Hepatocyte (in vitro differentiated cells): ENCODE measurements at places on chromosomes 13 and 19. TPM values are rescaled to one million over a fixed set of nuclear protein-coding genes. Genes with fewer than 3 reads are reported as not detected.

SYT5 gene
- 0.86 and 0.98 TPM in 2 replicates for polyA plus RNA-seq

REEP6 gene
- 179 and 218 TPM in 2 replicates for polyA plus RNA-seq

KIR3DL3 gene
- polyA plus RNA-seq: not detected in 2 replicates

MZF1 gene
- 19.9 and 29.0 TPM in 2 replicates for polyA plus RNA-seq

PGLYRP1 gene
- polyA plus RNA-seq: not detected in 2 replicates

FUT6 gene
- 0.90 TPM in 1 of 2 replicates, not detected in the other for polyA plus RNA-seq

CCDC8 gene
- polyA plus RNA-seq: 46.8 and 55.9 TPM in 2 replicates

URAD gene
- polyA plus RNA-seq: 35.7 and 38.1 TPM in 2 replicates

SYNE4 gene
- polyA plus RNA-seq: 19.8 and 21.1 TPM in 2 replicates

GPR4 gene
- 0.10 TPM in 1 of 2 replicates, not detected in the other for polyA plus RNA-seq

ZNF304 gene
- 2.0 and 3.0 TPM in 2 replicates for polyA plus RNA-seq

RGCC gene
- 19.9 and 21.2 TPM in 2 replicates for polyA plus RNA-seq

MAST1 gene
- 0.22 and 0.54 TPM in 2 replicates for polyA plus RNA-seq

TEX101 gene
- not detected in 2 replicates for polyA plus RNA-seq

PVR gene
- polyA plus RNA-seq: 76.4 and 85.6 TPM in 2 replicates

ZSCAN22 gene
- 2.2 and 3.0 TPM in 2 replicates for polyA plus RNA-seq

CLEC17A gene
- polyA plus RNA-seq: not detected in 2 replicates

TYK2 gene
- 94.3 and 108 TPM in 2 replicates for polyA plus RNA-seq

CD37 gene
- polyA plus RNA-seq: 6.6 and 12.4 TPM in 2 replicates

USPL1 gene
- polyA plus RNA-seq: 9.5 and 9.7 TPM in 2 replicates

TMEM59L gene
- polyA plus RNA-seq: 4.9 and 9.1 TPM in 2 replicates

SERPINE3 gene
- polyA plus RNA-seq: 163 and 297 TPM in 2 replicates

PEAK3 gene
- 0.15 and 0.57 TPM in 2 replicates for polyA plus RNA-seq

MYBPC2 gene
- 0.04 TPM in 1 of 2 replicates, not detected in the other for polyA plus RNA-seq

CGB8 gene
- 0.53 TPM in 1 of 2 replicates, not detected in the other for polyA plus RNA-seq

C19orf73 gene
- polyA plus RNA-seq: 2.6 and 2.7 TPM in 2 replicates
